A549 treated with ZK216348 at 1 μM for 4 hours (cell line): ENCODE measurements at places on chromosomes 12 and 14. TPM values are rescaled to one million over a fixed set of nuclear protein-coding genes. Genes with fewer than 3 reads are reported as not detected.

The ABHD12B gene
- total RNA-seq, result not detected in 5 replicates

The PSMC1 gene
- 216 to 419 TPM (median 238 TPM) in 5 replicates for total RNA-seq

The AQP6 gene
- total RNA-seq, result not detected in 5 replicates

The FITM1 gene
- not detected in 5 replicates for total RNA-seq

The BDKRB2 gene
- 1.0 to 1.9 TPM (median 1.9 TPM) in 5 replicates for total RNA-seq

The RNASE7 gene
- total RNA-seq, result not detected in 5 replicates

The NKX2-1 gene
- 0.11 TPM in 1 of 5 replicates, not detected in the others for total RNA-seq

The ATF1 gene
- total RNA-seq, result 38.9 to 52.9 TPM (median 44.3 TPM) in 5 replicates

The CCDC175 gene
- not detected in 5 replicates for total RNA-seq

The GOLT1B gene
- 79.6 to 138 TPM (median 97.5 TPM) in 5 replicates for total RNA-seq

The PAPOLA gene
- 60.0 to 100 TPM (median 90.9 TPM) in 5 replicates for total RNA-seq

The DPPA3 gene
- total RNA-seq, result not detected in 5 replicates
